Cortex of kidney (tissue), 1 donor: ENCODE measurements at places on chromosomes 5 and 9.

DNA sequence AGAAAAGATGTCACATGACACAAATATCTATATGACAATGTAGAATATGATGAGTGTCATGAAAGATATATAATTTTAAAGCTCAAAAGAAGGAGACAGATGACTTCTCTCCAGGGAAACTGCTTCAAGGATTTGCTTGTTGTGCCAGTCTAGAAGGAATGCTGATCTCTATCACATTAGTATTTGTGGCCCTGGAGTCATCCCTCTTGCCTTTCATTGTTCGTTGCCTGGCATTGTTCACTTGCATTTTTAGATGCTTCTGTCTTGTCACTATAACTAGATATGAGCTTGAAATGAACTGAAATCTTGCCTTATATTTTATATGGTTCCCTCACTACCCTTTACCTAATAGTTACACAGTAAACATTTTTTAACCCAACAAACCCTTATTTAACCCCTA, 207.5 kb downstream of the ZNF608 start:
- DNase-seq, result no peak

GRCh38 chr5:16759147-16759773, 142.5 kb upstream of the RETREG1 start:
- DNase-seq, result no peak

GRCh38 chr5:164073081-164073480, 567.7 kb downstream of the MAT2B start:
- no peak for DNase-seq

DNA sequence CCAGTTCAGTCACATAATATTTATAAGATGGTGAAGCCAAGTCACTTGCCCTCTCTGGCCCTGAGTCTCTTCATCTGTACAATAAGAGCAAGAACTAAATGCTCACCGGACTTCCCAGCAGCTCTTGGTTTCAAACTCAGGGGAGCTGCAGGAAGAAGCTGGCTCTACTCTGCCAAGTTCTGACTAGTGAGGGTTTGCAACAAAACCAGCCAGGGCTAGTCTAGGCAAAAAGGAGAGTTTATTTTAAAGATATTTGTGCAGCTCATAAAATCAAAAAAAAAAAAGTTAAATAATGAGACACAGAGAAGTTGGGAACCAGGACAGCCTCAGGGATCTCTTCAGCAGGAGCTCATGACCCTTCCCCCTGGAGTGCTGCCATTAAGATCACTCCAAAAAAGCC, 107.3 kb downstream of the DOCK2 start:
- no peak for DNase-seq

DNA sequence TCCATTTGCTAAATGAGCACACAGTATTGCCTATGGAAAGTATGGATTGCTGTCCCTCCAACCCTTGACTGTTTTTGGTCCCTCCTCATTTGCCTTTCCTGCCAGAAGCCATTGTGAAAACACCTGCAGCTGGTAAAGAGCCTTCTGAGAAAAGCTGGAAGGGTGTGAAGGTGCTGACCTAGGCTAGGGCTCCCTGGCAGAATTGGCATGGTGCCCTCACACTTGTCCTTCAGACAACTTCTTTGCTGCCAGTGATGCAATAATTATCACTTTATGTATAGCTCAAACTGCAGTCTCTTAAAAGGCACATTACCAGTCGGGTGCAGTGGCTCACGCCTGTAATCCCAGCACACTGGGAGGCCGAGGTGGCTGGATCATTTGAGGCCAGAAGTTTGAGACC, 4.2 kb downstream of the TXNDC15 start:
- no peak for DNase-seq

GRCh38 chr9:123922911-123923310, 7.0 kb downstream of the DENND1A start:
- no peak for DNase-seq

DNA sequence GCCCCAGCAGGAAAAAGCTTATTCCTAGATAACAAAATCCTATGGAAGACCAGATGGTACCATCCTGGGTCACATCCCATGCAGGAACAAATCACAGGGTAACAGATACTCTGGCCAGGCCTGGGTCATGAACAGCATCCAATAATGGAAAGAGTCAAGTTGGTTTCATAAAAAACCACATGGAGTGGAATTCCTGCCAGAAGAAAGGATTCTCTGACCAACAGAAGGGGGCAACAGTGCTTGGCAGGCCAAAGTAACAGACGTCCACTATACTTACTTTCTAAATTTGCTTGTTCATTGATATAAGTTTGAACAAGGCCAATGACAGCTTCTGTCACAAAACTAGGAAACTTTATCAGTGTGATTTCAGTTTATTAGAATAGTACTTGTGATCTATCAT, 273.5 kb downstream of the ARRDC3 start:
- DNase-seq, result no peak

DNA sequence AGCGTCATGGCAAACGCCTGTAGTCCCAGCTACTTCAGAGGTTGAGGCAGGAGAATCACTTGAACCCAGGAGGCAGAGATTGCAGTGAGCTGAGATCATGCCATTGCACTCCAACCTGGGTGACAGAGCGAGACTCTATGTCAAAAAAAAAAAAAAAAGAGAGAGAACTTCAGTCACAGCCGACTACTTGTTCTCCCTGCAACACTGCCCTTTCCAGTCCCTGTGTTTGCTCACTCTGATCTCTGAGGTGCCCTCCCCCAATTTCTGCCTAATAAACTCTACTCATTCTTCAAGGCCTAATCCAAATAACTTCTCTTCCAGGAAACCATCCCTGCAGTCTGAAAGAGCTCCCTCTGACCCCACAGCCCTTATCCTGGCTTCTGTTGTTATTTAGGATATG, 28.1 kb downstream of the GFRA3 start:
- DNase-seq, result no peak
